Uterus (tissue), 4 donors: ENCODE measurements at places on chromosomes 12 and 14. TPM values are rescaled to one million over a fixed set of nuclear protein-coding genes. Genes with fewer than 3 reads are reported as not detected.

Gene LRP1-AS
- not detected for total RNA-seq

Gene C12orf56
- not detected for total RNA-seq

Gene OTOGL
- 0.26 TPM for total RNA-seq

Gene PAPLN
- 33.5 TPM for total RNA-seq

Gene ANKRD33
- total RNA-seq, result 0.27 TPM

Gene SOX5
- 44.4 TPM for total RNA-seq

Gene OR8S1
- total RNA-seq, result not detected

Gene CELA1
- not detected for total RNA-seq

Gene CACNA1C
- total RNA-seq, result 15.9 TPM

Gene JPH4
- total RNA-seq, result 7.4 TPM

Gene CPNE6
- total RNA-seq, result 0.76 TPM
